GM18507 (cell line): ENCODE measurements at places on chromosomes 6 and 20.

DNA sequence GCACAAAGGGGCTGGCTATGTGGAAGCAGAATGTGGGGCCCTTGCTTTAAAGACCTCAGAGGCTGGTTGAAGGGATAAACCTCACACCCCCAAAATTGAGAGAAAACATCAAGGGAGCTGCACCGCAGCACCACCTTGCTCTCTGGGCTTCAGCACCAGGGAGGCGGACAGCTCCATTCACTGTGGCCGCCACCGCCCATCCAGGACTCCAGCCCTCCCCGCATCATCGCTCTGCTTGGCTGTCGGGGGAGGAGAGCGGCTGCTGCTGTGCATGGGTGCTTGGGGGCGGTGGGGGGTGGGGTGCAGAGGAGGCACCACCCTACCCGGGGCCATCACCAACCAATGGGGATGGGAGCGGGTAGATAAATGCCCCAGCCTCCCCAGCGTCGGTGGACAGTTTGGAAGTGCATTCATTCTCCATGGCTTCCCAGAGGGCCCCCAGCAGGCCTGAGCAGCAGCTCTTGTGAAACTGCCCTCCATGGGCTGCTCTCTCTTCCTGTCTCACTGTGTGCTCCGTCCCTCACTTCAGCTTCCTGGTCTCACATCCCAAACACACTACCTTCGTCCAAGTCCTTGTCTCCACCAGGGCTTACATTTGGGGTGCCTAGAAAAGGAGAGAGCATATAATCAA lies 75.7 kb upstream of the BHLHE23 start:
- peak; percentile 59 for DNase-seq

GRCh38 chr6:154786144-154786868 lies 53.1 kb downstream of the SCAF8 start:
- DNase-seq, result no peak

DNA sequence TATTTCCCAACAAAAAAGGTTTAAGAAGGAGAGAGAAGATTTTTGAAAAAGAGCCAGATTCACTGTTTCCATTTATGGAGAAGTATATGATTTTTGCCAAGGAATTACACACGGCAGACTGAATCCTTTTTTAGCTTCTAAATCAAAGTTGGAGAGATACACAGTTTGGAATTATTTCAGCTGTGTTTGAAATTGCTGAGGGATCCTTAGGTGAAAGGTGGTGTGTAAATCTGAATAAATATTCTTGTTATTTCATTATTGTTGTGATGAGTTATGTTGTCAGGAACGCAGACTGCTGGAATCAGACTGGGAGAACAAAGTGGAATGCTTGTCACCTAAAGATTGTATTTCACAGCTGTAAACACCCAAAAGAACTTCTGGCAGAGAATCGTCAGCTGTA lies 168.5 kb upstream of the AKIRIN2 start:
- DNase-seq, result no peak

GRCh38 chr6:43396408-43397149 lies 27.1 kb upstream of the ZNF318 start:
- no peak for DNase-seq

GRCh38 chr6:24907919-24908649 lies 27.7 kb downstream of the RIPOR2 start:
- DNase-seq, result no peak

GRCh38 chr6:137944793-137945498 lies 77.9 kb downstream of the TNFAIP3 start:
- no peak for DNase-seq

DNA sequence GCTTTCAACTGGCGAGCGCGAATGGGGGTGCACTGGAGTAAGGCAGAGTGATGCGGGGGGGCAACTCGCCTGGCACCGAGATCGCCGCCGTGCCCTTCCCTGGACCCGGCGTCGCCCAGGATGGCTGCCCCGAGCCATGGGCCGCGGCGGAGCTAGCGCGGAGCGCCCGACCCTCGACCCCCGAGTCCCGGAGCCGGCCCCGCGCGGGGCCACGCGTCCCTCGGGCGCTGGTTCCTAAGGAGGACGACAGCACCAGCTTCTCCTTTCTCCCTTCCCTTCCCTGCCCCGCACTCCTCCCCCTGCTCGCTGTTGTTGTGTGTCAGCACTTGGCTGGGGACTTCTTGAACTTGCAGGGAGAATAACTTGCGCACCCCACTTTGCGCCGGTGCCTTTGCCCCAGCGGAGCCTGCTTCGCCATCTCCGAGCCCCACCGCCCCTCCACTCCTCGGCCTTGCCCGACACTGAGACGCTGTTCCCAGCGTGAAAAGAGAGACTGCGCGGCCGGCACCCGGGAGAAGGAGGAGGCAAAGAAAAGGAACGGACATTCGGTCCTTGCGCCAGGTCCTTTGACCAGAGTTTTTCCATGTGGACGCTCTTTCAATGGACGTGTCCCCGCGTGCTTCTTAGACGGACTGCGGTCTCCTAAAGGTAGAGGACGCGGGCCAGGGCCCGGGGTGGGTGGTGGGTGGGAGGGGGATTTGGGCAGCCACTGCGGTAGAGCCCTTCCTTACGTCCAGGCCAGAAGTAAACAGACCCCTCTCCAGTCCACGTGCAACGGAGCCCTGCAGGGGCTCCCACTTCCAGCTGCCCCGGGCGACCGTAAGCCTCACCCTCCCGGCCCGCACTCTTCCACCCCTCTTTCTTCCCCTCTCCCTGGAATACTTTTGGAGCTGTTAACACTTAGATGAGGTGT lies 998 bp downstream of the BMP2 start:
- DNase-seq, result no peak

DNA sequence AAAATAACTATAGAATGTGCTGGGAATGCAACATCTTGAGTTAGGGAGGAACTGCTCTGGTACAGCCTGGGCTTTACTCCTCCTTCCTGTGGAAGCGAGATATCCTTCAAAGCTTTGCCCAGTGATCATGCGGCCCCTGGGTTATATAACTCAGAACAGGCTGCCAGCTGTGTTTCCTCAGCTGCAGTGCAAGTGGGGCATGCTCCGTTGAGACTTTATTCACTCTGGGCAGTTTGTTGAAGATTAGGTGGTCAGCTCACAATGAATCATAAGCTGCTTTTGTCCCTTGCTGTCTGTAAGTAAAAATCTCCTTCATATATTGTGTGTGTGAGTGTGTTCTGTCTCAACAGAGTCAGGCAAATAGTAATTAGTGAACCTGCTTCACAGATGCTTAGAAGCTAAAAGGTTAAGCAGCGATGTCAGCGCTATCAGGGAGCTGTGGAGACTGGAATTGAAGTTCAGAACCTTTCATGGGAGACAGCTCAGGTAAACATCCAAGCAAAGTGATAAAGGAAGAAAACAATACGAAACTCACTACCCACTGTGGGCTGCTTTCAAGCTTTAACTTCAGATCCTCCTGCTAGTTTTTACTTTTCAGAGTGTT lies 688.4 kb downstream of the HTR1B start:
- no peak for DNase-seq
